ENCODE measurements at places on chromosomes 5 and 9.
A peak's percentile ranks its signal among the peaks of the same experiment; 100 is the strongest.

GRCh38 chr5:142317173-142317572 is 7.6 kb downstream of the SPRY4 start:
- no peak for DNase-seq

GRCh38 chr5:152542741-152543140 is 137.7 kb upstream of the NMUR2 start:
- peak; percentile 12 for DNase-seq

GRCh38 chr5:43432486-43433375 is 20.5 kb upstream of the CCL28 start:
- DNase-seq = peak; percentile 95

GRCh38 chr9:117745598-117745997 is 41.4 kb downstream of the TLR4 start:
- DNase-seq = no peak

DNA sequence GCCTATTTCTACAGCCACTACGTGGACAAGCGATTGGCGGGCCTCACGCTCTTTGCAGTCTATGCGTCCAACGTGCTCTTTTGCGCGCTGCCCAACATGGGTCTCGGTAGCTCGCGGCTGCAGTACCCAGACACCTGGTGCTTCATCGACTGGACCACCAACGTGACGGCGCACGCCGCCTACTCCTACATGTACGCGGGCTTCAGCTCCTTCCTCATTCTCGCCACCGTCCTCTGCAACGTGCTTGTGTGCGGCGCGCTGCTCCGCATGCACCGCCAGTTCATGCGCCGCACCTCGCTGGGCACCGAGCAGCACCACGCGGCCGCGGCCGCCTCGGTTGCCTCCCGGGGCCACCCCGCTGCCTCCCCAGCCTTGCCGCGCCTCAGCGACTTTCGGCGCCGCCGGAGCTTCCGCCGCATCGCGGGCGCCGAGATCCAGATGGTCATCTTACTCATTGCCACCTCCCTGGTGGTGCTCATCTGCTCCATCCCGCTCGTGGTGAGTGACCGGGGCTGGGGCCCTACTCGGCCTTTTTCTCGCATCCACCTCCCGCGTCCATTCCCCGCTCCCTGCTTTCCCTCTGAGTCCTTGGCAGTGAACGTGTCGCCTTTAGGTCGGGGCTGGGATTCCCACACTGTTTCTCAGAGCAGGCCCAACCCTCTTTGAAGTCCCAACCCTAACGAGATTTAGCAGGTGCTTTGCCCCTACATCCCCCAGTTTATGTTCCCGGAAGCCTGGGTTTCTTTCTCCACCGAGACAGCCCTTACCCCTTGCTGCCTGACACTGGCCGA is 1.8 kb downstream of the PTGER4 start:
- DNase-seq = peak; percentile 16

DNA sequence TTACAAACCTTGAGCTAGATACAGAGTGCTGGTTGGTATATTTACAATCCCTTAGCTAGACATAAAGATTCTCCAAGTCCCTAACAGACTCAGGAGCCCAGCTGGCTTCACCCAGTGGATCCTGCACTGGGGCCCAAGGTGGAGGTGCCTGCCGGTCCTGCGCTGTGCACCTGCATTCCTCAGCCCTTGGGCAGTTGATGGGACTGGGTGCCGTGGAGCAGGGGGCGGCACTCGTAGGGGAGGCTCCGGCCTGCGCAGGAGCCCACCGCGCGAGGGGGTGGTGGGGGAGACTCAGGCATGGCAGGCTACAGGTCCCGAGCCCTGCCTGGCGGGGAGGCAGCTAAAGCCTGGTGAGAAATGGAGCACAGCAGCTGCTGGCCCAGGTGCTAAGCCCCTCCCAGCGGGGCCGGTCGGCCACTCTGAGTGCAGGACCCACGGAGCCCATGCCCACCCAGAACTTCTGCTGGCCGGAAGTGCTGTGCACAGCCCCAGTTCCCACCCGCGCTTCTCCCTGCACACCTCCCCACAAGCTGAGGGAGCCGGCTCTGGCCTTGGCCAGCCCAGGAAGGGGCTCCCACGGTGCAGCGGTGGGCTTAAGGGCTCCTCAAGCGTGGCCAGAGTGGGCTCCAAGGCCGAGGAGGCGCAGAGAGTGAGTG is 1464.7 kb downstream of the EFNA5 start:
- no peak for DNase-seq

- no peak for DNase-seq
Observed at GRCh38 chr9:93023521-93023815, 35.0 kb upstream of the SUSD3 start.

DNA sequence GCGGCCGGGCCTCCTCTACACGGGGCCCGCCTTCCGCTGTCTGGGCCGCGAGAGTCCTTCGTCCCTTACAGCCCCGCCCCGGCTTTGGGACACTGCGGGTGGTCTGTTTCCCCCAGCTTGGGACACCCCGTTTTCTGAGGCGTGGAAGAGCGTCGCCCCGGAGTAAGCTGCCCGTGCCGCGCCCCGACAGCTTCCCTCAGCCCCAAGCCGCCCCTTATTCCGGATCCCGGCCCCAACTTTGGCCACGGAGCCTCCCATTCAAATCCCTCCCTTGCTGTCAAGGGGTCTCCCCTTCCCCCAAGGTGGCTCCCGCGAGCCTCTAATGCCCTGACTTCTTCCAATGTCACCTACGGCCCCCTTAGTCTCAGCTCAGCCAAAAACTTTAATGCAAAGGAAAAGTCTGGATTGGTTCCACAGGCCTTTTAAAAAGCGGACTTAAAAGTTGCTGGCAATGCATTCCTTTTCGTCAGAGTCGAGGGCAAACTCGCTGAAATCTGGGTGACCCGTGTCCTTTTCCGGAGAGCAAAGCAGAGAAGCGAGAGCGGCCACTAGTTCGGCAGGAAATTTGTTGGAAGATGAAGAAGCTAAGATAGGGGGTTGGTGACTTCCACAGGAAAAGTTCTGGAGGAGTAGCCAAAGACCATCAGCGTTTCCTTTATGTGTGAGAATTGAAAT is 19.8 kb downstream of the EXOSC2 start:
- no peak for DNase-seq

DNA sequence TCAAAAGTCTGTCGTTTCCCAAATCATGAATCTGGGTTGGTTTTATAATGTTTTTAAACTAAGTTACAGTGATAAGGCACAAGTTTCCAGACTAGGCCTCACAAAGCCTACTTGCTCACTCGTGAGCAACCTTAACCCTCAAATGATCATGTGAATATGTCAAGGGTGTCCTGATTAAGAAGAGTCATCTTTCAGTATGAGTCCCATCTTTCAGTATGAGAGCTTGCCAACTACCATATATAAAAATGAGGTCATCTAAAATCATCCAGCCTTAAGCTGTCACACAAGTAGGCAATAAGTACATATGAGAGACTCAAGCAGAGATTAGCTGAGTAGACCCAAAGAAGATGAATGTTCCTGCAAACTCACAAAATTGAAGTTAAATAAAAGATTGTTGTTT is 668.4 kb upstream of the FAM174A start:
- no peak for DNase-seq

DNA sequence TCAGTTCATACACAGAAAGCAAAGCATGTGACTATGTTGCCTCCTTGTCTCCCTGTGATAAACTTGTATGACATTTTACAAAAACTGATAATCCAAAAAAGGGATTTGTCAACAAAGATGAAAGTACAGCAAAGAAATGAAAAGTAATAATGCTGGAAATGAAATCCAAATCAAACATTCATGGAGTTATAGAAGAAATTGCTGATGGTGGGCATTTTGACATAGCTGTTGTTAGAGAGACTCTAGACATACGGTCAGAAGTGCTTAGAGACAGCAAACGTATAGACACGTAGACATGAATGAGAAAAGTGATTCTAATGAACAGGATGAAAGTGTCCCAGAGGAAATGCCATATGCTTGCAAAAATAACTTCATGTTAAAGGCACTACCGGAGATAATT is 186.9 kb upstream of the RGMB start:
- no peak for DNase-seq

DNA sequence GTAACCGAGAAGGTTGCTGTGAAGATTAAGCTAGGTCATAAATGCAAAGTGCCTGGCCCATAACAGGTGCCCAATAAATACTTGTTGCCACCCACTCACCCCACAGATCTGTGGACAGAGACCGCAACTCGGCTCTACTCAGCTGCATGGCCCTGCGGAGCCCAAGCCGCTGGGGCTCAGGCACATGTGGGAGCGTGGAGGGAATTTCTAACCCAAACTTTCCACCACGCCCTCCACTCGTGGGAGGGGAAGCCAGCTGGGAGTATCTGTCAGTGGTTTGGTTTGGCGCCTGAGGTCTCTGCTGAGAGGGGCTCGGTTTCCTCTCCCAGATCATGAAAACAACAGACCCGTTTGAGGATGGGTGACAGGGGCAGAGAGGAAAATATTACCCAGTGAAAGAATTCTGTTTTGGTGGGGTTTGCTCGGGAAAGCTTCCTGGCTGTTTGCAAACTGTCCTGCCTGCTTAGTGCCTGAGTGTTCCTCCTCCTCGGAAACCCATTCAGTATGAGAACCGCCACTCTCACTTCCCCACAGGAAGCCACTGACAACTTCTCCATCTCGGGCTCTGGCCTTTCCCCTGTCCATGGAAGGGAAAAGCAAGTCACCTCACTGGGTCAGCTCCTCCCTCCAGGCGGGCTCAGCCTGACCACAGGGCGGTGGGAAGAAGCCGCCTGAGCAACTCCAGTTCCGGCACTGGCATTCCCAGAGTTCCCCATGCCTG is 60.1 kb downstream of the RGS3 start:
- DNase-seq = peak; percentile 51

DNA sequence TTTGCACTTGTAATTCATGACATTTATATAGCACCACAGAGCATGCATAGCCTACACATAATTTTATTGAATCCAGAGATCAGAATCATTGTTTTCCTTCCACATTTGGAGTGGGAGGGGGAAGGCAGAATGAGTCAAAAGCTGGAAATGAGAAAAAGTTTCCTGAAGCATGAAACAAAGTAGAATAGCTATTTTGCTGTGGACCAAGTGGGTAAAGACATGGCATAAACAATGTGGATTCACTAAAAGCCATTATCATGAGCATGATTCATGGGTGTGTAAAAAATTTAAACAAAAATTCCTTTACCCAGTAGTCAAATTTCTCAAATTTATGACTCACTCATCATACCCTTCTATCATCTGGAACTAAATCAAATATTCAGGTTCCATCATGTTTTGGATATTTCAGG is 97.9 kb downstream of the YIPF5 start:
- peak; percentile 50 for DNase-seq

- DNase-seq = no peak
Observed at GRCh38 chr9:110087605-110088004, 120.4 kb downstream of the C9orf152 start.

- DNase-seq = peak; percentile 19
Observed at GRCh38 chr9:93682155-93682968, 106.0 kb downstream of the PHF2 start.
